ENCODE measurements at places on chromosomes 7 and 10. TPM values are rescaled to one million over a fixed set of nuclear protein-coding genes. Genes with fewer than 3 reads are reported as not detected.

The SPAM1 gene
- not detected for total RNA-seq

The CNTNAP2 gene
- total RNA-seq: 0.31 TPM

The SVOPL gene
- not detected for total RNA-seq

The SNX10 gene
- total RNA-seq: 0.06 TPM

The CRTAC1 gene
- not detected for total RNA-seq

The NODAL gene
- total RNA-seq: not detected

The MOGAT3 gene
- total RNA-seq: not detected

The PIK3AP1 gene
- total RNA-seq: not detected

The ARHGEF35 gene
- 2.9 TPM for total RNA-seq

The ENKUR gene
- 0.10 TPM for total RNA-seq

The TRDMT1 gene
- 2.8 TPM for total RNA-seq

The CCDC136 gene
- total RNA-seq: 0.62 TPM

The KCNH2 gene
- not detected for total RNA-seq

The INMT gene
- total RNA-seq: 220 TPM

The ITIH5 gene
- total RNA-seq: 0.24 TPM

The NEUROG3 gene
- not detected for total RNA-seq

The GIMAP1 gene
- total RNA-seq: 0.20 TPM

The GIMAP6 gene
- total RNA-seq: 2.6 TPM

All from cardiac ventricle fibroblast (primary cell).